Activated CD4-positive, alpha-beta T cell treated with anti-CD3 and anti-CD28 coated beads, Interleukin-2, amount 10 ng/mL, durations not matched to agents 24 days and 14 days (primary cell): ENCODE measurements at places on chromosomes 6 and 20. TPM values are rescaled to one million over a fixed set of nuclear protein-coding genes. Genes with fewer than 3 reads are reported as not detected.

EYA4 gene
- not detected in 2 replicates for total RNA-seq

LST1 gene
- 42.6 and 46.4 TPM in 2 replicates for total RNA-seq

EEF1A2 gene
- total RNA-seq = 0.28 and 0.66 TPM in 2 replicates

DNA sequence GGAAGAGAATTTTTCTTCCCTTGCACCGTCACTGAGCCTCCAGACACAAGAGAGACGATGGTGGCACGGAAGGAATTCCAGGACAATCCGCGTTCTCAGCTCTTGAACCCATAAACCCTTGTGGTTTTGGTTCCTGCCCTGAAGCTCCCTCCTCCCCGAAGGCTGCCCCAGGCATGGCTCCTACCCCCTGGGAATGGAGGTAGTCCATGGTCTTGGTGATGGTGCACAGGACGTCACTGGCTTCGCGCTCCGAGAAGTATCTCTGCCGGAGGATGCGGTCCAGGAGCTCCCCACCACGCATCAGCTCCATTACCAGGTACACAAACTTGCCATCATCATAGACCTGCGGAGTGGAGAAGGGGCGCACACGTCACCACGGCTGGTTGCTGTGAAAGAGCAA is 47.5 kb upstream of the MPC1 start:
- DNase-seq = no peak

DNA sequence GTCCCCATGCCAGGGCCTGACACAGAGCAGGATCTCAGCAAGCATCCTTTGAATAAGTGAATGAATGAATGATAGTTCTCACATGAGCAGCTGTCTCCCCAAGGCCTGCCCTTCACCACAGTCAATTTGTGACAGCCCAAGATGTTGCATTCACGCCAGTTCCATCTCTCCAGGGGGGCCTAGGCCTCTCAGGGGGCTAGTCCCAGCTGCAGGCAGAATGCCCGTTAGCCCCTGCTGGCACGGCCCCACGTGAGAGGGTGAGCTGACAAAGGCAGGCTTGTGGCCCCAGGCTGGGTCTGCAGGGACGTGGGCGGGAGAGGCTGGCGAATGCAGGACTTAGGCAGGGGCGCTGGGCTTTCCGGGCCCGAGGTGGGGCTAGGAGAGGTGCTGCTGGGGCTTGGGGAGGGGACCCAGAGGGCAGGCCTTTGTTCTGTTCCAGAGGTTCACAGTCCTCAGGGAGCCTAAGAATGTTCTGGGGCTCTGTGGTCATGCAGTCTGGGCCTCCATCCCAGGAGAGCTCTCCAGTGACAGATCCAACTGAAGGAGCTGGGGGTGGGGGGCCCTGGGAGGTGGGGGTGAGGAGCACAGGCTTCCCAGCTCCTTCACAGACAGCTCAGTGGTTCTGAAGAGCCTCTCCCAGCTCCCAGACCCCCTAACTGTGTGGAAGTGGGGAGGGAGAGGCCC is 30.5 kb upstream of the TLDC2 start:
- no peak for DNase-seq

GRCh38 chr20:50983321-50983720 is 24.7 kb downstream of the MOCS3 start:
- DNase-seq = no peak

- DNase-seq = no peak
Measured at GRCh38 chr6:38687043-38687353, 15.9 kb downstream of the GLO1 start.

DNA sequence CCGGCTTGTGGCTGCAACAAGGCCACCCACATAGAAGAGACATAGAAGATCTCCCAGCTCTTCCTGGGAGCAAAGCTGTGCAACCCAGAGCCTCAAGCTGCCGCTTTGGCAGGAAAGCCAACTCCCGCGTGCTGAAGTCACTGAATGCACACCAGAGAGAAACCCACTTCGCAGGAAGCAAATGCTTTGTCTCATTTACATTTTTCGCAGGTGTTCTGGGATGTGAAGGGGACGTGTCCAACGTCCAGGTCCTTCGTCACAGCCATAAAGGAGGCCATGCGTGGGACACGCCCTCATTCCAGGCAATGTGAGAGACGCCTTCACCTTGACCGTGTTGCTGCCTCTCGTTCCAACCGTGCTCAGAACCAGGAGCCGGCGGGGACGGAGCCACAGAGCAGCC is 24.4 kb downstream of the KCNQ2 start:
- no peak for DNase-seq

DNA sequence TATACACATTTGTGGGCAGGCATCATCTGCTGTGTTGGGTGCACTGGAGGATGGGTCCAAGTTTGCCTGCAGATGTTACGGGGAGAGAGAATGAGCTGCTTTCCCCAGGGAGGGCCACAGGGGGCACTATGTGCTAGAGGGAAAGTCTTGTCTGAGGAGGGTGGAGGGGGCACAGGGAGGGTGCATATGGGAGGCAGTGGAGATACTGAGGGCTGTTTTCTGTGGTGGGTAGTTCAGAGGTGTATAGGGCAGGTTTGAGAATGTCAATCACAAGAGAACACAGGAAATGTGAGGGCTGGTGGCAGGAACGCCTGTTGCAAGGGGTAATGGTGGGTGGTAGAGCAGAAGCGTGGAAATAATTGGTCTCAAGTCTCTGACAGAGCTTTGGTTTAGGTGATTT is 7.7 kb upstream of the PTPRA start:
- no peak for DNase-seq

DNA sequence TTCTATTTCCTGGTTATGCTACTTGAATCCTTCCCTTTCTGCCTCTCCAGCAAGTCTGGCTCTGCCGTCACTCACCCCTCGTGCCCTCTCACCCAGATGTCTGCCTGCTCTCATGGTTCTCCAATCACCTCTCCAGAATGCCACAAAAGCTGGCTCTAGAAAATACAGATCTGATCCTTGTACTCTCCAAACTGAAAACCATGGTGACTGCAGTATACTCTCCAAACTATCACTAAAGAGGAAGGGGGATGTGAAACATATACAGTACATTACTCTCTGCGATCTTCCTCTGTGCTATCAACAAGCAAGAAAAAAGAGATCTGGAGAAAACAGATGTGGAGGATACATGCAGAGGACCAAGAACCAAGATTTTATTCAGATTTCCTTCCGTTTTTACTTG is 91.1 kb downstream of the ATXN1 start:
- no peak for DNase-seq

GRCh38 chr20:2163312-2163711 is 61.7 kb downstream of the STK35 start:
- DNase-seq = no peak

GRCh38 chr6:138692058-138692977 is 81.3 kb upstream of the CCDC28A start:
- peak; percentile 88 for DNase-seq

- DNase-seq = no peak
Measured at GRCh38 chr6:33248643-33248931, 23.1 kb downstream of the VPS52 start.

- DNase-seq = no peak
Measured at GRCh38 chr6:14459315-14459714, 341.7 kb downstream of the CD83 start.

- no peak for DNase-seq
Measured at GRCh38 chr6:26271668-26272024, 93.4 kb upstream of the BTN3A2 start.

GRCh38 chr6:15751721-15752350 is 89.0 kb upstream of the DTNBP1 start:
- no peak for DNase-seq
